ENCODE measurements at places on chromosomes 6 and 20.
A peak's percentile ranks its signal among the peaks of the same experiment; 100 is the strongest.

DNA sequence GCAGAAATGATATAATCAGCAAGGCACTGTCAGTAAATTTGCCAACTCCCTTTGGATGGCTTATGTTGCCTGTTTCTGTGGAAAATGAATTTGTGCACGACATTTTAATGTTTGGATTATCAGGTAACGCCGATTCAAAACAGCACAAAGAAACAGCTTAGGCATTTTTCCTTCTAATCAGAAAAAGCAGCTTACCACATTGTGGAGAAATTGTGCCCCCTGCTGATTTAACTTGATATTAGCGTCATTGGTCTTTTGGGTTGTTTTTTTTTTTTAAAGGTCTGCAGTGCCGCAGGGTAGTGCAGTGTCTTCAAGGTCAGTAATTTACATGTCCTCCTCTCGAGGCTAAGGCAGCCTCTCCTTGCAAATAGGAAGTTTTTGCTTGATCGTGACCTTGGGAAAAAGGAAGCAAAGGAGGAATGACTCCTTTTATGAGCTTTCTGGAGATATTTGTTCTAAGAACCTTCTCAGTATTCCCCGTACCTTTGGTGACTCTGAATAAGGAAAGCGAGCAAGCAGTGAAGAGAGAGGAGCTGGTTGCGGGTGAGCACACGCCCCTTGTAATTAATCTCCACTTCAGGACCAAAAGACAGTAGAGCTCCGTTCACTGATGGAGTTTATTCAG is 79.1 kb downstream of the ELOVL4 start:
- DNase-seq: peak; percentile 56

DNA sequence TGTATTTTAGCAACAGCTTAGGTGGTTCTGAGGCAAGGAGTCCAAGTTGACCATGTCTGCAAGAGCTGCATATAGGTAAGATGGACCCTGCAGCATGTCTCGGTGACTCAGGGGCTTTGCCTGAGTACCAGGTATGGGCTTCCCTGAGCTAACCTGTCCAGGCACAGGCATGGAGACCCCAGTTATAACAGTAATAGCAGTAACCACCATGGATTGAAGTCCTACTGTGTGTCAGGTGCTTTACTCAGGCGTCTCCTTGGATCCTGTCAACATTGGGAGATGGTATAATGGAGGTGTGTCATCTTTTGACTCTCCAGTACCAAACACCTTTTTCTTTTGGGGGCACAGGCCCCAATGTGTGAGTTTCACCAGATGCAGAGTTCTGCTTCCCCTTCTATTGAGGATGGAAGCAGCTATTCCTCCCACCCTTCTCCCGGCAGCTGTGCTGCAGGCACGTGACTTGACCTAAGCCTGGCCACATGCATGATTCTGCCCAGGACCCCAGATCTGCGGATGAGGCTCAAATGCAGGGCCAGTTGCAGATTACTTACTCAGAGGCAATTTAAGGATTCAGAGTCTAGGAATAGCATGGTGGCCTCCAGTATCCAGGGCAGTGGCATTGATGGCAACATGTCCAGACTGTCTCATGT is 13.8 kb downstream of the TREM1 start:
- no peak for DNase-seq

DNA sequence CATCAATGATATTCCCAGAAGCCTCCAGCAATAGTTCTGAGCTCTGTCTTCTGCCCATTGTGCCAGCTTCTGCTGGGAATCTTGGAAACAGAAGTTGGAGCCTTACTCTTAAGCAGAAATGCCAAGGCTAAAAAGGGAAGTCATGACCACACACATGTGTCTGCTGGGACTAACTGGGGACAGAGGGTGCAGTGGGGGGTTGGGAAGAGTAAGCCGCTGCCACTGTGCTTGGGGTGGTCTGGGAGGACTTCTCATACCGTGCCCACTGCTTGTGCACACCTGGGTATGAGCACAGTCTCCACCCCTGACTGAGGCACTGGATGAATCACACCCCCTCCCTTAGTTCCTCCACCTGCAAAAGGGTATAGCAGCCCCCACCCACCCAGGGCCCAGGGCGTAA is 90.7 kb downstream of the CDC5L start:
- no peak for DNase-seq

DNA sequence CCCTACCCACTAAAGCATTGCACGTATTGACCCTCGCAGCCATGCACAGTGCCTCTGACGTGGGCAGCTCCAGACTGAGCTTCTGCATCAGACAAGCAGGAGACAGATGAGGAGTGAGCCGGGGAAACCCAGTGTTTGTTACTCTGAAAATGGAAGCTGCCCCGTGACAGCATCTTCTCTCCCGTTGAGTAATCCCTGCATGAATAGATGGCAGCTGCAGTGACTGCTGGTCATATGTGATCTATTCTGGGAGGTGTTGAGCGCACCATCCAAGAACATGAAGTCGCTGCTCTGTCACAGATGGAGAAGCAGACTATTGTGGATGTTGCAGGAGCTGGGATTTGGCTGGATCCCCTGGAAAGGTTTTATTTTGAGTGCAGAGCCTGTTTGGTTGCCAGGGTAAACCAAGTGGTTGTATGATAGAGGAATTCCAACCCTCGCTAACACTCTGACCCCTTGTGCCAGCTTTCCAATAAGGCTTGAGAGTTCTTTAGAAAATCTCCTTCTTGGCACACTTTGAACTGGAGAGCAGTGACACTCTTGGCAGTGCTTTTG is 242.2 kb downstream of the NRN1 start:
- no peak for DNase-seq

- DNase-seq: no peak
Observed at GRCh38 chr20:36572701-36573102, 695 bp upstream of the TGIF2 start.

DNA sequence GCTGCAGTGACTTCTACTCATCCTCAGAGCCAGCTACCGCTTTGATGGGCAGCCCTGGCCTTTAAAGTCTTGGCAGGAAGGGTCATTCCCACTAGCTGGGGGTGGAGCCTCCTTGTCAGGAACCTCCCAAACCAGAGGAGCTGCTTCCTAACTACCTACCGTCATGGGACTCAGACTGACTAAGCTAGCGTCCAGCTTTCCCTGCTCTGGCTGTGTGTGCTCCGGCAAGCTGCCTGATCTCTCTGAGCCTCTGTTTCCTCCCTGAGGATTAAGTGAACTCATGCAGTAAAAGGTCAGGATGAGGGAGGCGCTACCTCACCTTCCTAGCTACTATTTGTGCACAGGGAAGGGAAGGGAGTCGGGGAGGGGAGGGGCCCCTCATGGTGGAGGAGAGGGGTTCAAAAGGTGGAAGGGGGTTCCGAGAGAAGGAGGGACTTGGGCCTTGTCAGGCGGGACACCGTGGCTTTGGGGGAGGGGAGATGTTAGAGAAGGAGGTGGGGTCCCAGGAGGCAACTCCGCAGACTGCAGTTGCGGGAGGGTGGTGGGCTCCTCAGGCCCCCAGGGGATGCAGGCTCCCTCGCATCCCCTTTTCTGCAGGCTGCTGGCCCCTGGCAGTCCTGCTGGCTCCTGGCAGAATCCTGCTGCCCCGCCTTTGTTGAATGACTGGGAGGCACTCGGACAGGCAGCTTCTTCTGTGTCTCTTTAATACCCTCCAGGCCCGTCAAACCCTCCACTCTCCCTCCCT is 9.8 kb downstream of the DUSP15 start:
- DNase-seq: no peak

DNA sequence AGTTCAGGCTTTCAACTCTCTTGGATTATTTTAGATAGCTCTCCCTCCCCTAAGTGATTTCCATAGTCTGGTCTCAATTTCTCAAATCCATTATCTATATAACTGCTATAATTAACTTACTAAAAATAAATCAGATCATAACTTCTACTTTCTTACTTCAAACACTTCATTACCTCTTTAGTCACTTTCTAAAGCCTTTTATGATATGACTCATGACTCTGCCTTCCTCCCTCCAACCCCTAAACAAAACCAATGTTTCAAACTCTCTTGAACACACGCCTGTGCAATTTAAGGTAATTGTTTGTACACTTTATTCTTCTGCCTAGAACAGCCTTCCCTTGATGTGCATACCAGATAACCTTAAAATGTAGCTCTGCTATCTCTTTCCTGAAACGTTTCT is 100.5 kb downstream of the LMBRD1 start:
- no peak for DNase-seq

Measured in B cell (primary cell).